ENCODE measurements at places on chromosomes 12 and 14.

DNA sequence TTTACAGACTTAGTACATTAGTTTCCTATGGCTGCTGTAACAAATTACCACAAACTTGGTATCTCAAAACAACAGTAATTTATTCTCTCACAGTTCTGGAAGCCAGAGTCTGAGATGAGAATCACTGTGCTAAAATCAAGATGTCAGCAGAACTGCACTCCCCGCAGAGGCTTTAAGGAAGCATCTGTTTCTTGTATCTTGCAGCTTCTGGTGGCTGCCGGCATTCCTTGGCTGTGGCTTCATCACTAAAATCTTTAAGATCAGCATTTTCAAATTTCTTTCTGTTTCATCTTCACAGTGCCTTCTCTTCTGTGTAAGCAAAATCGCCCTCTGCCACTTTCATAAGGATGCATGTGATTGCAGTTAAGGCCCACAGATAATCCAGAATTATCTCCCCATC is 9.4 kb downstream of the STON2 start:
- DNase-seq = no peak

DNA sequence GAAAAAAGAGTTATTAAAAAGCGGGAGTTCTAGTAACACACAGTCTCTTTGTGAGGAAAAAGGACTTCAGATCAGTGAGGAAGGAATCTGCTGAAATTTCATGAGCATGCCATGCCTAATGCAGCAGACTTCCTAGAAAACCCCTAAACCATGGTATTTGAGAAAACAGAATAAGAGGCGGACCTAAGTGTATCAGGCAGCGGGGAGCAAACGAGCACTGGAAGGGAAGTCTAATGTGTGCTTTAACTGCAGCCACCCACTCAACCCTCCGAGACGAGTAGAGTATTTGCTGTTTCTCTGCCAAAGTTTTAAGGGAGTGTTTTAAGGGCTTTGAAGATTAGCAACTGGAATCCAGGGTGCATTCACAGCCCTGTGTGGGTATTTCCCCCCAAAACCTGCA is 36.5 kb downstream of the ACADS start:
- no peak for DNase-seq

DNA sequence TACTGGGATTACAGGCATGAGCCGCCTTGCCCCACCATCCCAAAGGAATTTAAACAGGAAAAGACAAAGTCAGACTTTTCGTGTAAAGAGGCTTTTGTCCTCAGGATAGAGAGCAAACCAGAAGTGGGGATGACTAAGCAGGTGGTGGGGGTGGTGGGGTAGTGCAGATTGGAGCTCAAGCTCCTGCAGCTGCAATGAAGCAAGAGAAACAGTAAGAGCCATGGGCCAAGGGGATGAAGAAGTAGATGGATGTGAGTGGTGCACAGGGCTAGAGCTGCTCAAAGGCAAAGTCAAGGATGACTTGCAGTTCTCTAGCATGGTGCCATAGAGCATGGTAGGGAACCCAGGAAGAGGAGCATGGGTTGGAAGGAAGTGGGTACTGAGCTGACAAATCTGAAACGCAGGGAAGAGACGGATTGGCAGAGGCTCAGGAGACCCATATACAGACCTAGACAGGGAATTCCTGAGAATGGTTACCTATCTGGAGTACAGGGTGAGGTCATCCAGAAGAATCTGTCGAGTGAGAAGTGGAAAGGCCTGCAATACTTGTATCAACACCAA is 11.4 kb upstream of the RNF34 start:
- DNase-seq = no peak

DNA sequence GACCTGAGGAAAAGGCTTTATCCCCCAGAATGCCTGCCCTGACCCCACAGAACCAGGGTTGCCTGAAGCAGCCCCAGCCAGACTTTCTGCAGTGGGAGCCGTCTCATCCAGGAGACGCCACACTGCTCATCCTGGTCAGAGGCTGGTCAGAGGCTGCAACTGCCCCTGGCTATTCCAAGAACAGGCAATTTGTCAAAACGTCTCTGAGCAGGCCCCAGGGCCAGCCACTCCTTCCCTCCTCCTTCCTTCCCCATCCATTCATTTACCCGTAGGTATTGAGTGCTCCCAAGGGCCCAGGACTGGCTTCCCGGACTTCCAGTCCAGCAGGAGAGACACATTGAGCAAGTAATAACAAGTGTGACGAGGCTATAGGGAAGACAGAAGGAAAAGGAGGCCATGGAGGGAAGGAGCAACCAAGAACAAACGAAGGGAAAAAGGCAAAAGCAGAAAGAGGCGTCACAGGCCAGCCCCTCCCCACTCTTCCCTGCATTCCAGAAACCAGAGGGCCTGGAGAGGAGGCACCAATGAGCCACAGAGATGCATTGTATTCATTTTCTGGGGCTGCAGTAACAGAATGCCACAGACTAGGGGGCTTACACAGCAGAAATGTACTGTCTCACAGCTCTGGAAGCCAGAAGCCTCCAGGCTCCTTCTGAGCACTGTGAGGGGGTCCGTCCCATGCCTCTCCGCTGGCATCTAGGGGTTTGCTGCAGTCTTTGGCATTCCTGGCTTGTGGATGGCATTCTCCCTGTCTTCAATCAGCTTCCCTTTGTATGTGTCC is 21.0 kb upstream of the CD9 start:
- no peak for DNase-seq

DNA sequence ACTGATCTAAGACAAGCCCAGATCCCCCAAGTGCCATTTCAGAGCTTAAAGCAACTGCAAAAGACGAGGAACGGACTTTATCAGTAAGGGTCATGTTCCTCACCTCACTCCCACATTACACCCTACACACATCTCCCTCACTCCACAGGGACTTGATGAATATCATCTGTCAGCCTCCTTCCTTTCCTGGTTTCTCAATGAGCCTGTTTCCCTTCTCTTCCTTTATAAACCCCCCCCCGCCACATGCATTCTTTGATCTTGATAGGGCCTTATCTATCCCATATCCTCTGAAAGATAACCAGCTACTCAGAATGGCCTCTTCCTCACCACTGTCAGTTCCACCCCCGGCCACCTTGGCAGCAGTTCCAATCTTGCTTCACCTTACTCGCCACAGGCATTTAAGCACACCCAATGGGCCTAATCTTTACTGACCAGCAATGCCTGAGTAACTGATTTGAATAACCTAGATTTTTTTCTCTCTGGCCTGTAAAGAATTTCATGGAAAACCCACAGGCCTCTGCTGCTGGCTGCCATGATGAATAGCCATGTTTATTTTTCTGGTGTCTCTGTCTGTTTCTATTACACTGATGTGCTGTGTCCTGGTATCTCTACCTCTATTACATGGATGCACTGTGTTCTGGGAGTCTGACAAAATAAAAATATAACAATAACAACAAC is 138.7 kb downstream of the PHLDA1 start:
- DNase-seq = no peak

- no peak for DNase-seq
Measured at GRCh38 chr12:23947395-23947794, 2.1 kb downstream of the SOX5 start.

- peak; percentile 45 for DNase-seq
Measured at GRCh38 chr12:116358893-116359761, 81.6 kb upstream of the MED13L start.

DNA sequence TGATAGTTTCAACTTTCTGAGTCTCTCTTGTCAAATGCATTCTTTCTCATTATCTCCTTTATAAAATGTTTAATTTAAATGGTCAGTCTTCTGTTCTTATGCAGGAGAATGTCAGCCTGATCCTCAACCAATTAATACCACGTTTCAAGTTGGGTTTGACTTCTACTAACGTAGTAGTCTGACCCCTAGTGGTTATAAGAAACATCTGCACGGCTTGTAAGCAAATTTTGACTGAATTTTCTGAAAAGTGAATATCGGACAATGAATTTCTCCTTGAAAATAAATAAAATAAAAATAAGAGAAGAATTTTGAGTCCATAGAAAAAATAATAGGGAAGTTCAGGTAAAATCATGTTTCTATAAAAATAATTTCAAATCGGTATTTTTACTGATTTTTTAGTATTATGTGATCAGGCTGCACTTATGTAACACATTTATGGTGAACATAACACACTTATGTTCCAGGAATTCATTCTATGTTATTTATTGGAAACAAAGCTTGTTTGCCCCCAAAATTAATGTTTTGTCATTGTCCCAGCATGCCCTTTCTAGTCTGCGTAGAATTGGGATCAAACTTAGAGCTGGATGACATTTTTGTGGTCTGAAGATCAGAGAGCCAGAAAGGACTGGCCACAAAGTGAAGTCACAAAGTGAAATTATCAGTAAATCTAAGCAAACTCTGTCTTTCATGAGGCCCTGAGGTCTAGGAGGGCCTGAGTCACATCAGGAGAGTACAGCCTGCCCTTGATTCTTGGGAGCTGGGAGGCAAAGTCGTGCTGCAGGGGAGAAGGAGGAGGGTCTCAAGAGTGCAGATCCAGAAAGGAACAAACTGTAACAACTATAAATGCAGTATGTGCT is 101.2 kb upstream of the STXBP6 start:
- no peak for DNase-seq

GRCh38 chr12:104722601-104723534 is 235.2 kb downstream of the SLC41A2 start:
- DNase-seq = no peak

- DNase-seq = no peak
Measured at GRCh38 chr12:91250273-91250665, 67.7 kb upstream of the DCN start.

- DNase-seq = no peak
Measured at GRCh38 chr14:78142998-78143397, 27.2 kb upstream of the NRXN3 start.

DNA sequence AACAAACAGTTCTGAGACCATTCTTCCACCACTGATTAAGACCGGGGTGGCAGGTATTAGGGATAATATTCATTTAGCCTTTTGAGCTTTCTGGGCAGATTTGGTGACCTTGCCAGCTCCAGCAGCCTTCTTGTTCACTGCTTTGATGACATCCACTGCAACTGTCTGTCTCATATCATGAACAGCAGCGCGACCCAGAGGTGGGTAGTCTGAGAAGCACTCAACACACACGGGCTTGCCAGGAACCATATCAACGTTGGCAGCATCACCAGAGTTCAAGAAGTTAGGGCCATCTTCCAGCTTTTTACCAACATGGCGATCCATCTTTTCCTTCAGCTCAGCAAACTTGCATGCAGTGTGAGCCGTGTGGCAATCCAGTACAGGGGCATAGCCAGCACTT is 16.9 kb downstream of the AEBP2 start:
- no peak for DNase-seq

GRCh38 chr14:71618047-71618446 is 314.2 kb upstream of the RGS6 start:
- no peak for DNase-seq

DNA sequence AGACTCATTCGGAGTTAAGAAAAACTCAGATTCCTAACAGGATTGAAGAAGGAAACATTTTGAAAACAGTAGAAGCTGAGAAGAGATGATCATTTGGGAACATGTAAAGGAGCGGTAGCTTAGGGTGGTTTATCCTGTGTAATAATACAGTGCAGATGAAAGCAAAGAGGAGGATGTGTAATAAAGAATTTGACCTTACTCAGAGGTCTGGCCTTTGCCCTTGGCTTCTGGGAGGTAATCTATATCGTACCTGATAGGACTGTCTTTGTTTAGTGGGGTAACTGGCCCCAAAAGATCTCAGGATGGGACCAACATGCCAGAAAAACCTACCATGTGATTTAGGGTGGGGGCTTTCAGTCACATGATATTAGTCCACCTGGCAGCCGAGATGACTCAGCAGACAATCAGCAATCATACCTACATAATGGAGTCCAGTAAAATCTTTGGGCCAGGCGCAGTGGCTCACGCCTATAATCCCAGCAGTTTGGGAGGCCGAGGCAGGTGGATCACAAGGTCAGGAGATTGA is 23.3 kb upstream of the KLHL42 start:
- no peak for DNase-seq

DNA sequence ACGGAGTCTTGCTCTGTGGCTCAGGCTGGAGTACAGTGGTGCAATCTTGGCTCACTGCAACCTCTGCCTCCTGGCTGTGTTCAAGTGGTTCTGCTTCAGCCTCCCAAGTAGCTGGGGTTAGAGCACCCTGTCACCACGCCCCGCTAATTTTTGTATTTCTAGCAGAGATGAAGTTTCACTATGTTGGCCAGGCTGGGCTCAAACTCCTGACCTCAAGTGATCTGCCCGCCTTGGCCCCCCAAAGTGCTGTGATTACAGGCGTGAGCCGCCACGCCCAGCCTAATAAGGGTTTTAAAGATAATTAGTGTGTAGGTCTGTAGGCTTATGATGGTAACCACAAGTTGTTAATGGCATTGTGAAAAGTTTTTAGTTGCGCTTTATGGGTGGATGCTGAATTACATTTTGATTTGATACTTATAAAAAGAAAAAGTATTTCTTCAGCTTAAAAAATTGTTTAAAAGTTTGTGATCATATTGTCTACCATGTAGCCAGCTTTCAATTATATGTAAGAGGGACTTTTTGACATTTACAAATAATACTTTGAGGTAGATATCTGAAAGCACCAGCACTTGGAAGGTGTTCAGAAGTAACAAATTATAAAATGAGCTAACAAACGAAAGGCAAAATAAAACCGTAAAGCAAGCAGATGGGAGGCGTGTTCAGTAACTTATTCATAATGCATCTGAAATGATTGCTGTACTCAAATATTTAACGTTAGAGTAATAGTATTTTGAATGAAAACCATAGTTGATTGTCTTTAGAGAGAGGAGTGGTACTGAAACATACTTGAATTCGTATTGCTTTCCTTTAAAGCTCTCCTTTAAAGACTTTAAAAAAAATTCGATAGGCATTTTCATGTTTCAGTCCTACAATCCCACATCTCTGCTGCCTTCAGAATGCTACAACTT is 37.1 kb downstream of the MDM2 start:
- DNase-seq = no peak

DNA sequence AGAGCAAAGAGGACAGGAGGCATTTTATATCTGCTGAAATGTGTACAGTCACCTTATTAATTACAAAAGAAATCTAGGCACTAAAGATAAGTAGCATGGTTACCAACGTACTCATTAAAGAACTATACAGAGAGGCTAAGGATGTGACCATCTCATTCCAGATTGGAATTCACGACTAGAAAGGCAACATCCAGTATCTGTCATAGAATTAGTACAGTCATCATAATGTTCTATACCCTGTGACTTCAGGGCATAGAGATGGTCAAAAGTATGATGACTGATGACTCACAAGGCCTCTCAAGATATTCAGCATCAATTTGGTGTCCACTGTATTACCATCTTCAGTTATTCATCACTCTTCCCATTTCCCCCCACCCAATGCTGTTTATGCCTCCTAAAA is 144.0 kb upstream of the PLEKHG7 start:
- DNase-seq = no peak

- no peak for DNase-seq
Measured at GRCh38 chr12:16150276-16150675, 127.2 kb downstream of the SLC15A5 start.

- no peak for DNase-seq
Measured at GRCh38 chr14:49193332-49194065, 392.7 kb downstream of the RPS29 start.

DNA sequence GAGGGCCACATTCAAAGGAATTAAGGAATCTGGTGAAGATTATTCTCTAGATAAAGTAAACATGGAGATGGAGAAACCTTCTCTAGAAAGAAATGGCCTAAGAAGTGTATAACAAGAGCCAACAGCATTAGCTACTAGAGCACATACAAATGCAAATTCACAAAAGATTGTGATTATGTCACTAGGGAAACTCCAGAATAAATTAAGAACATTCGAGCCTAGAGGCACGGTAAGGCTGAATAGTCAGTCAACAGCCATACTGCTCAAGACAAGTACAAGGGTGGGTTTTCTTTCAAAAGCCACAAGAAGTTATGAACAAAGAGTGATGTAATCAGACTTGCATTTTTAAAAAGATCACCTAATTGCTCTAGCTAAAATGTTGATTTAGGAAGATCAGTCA is 25.4 kb downstream of the PPP4R3A start:
- no peak for DNase-seq
